Small intestine (tissue), 16 donors: ENCODE measurements at places on chromosomes 4 and X.
A peak's percentile ranks its signal among the peaks of the same experiment; 100 is the strongest.

GRCh38 chrX:19549838-19550237, 34.5 kb upstream of the MAP3K15 start:
- DNase-seq: no peak

DNA sequence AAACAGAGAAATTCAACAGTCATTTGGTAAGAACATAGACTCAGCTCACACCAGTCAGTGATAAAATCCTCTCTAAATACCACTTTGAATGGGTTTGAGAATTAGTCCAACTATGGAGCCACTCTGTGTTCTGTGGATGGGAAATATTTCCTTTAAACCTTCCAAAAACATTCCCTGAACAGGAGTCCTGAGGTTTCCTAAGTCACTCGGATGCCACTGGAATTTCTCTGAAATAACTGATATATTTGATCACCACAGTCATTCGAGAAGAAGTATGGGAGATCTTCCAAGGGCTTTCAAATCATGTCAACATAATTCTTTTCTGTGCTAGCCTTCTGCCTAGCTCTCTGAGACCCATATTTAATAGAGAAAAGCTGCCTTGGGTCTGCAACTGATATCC, 958.6 kb downstream of the STIM2 start:
- no peak for DNase-seq

DNA sequence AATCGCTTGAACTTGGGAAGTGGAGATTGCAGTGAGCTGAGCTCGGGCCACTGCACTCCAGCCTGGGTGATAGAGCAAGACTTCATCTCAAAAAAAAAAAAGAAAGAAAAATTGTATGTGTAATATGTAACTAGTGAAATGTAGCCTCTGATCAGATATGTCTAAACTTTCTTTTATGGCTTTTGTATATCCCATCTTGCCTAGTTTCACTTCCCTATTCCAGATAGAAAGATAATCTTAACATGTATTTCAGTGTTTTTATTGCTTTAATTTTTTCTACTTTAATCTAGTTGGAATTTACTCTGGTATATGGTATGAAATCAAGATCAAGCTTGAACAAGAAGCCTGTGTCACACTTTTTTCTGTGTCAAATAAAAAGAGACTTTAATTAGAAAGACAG, 1.9 kb upstream of the ZNF41 start:
- DNase-seq: no peak

DNA sequence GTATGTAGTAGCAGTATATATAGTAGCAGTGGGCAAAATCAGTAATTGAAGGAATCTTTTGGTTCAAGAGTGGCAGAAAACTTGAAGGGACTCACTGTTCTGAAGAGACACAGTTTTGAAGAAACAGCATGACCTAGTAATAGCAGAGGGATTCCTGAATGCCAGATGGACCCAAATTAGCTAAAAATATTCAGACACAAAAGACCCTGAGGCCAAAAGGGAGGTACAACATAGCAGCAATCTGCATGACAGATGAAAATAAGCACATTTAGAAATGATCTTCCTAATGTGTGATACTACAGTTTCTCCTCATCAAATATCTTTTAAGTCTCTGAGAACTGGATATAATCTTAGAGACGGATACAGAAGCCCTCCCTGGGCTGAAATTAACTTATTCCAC, 536.6 kb downstream of the PPARGC1A start:
- DNase-seq: no peak

- DNase-seq: no peak
Observed at GRCh38 chr4:12562021-12562420, 922.1 kb downstream of the RAB28 start.

GRCh38 chr4:151340751-151341385, 15.5 kb upstream of the SH3D19 start:
- peak; percentile 92 for DNase-seq

DNA sequence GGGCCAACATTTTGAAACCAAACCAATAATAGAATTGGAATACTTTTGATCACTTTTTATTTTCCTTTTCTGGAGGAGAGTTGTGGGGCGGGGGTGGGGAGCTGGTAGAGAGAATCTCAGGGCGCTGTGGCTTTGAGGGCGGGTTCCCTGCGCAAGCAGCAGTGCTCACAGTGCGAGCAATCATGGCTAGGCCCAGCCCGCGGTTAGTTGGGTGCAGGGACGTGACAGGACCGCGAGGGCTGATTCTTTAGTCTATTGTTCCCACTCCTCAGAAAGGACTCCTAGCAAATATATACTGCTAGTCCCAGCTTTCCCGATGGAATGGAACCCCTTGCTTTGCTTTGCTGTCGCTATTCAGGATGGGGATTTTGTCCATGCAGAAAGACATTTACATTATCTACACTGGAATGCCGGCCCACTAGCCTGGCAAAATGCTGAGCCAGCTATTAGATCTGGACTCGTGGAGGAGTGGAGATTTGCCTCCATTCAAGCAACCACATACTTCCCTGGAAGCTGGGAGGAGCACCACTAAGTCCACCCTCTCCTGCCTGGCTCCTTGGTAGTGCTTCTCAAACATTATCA, 23.9 kb upstream of the APLN start:
- peak; percentile 42 for DNase-seq

GRCh38 chr4:27894951-27895350, 1034.3 kb downstream of the STIM2 start:
- no peak for DNase-seq

DNA sequence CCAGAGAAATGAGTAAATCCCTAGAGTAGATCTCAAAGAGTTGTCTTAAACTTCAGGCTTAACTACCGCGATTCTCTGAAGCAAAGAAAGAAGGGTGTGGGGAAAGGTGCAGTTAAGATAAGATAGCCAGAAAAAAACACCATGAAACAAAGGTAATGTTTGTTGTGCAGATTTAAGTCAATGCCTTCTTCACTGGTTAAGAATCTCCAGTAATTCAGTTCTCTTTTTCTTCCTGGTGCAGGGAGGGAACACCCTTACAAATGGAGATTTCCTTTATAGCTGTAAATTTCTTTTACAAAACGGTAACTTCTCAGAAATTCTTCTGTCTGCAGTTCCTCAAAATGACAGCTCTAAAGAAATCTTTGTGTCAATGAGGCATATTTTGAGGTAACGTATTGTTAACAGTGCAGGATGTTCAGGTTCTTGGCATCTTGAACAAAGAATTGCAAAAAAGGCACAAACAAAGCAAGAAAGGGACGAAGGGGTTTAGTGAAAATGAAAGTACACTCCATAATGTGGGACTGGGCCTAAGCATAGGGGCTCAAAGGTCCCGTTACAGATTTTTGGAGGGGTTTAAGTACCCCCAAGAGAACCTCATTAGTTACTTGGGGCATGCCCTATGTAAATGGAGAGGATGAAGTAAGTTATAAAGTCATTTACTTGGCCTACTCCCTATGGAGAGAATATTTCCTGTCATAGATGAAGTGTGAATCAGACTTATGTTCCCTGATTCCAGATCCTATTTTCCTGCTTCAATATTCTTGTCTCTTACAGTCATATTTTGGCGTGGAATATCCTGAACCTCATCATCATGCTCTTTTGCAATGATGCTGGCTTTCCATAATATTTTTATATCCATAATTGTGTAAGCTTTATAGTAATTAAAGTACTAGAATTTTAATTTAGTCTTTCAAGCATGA, 492.0 kb downstream of the PCDH11X start:
- DNase-seq: peak; percentile 7

GRCh38 chr4:5460106-5460801, 248.1 kb downstream of the EVC2 start:
- DNase-seq: peak; percentile 22

GRCh38 chr4:95092766-95093165, 335.0 kb downstream of the BMPR1B start:
- DNase-seq: peak; percentile 40

DNA sequence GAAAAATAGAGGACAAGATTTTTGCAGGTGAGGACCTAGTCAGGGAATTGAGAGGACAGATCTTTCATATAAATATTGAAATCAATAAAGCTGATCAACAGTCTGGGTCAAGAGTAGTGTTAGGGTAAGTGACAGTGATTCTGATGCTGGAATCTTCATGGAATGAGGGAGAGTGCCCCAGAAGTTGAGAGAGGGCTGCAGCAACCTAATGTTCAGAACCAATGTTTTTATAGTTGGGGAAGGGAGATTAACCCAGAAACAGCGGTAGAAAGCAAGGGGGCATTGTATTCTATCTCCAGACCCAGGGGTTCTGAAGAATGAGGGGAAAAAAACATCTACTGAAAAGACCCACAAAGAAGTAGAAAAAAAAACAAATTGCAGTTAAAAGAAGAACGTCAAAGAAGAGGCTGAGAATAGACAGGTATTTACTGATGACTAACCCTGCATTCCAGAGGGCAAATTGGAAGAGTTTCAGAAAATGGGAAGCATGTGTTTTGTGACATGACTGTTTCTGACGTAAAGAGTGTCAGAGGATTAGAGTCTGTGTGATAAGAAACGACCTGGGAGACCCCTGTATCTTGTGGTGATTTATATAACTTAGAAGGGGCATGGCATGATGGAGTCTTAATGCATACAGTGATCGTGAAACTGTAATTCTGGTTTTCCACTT, 819.6 kb upstream of the EPHA5 start:
- DNase-seq: no peak

GRCh38 chr4:144579411-144580030, 66.4 kb upstream of the HHIP start:
- DNase-seq: no peak

- DNase-seq: no peak
Observed at GRCh38 chr4:71206763-71207162, 132.1 kb upstream of the SLC4A4 start.

GRCh38 chr4:22739968-22740367, 47.2 kb downstream of the GBA3 start:
- no peak for DNase-seq

DNA sequence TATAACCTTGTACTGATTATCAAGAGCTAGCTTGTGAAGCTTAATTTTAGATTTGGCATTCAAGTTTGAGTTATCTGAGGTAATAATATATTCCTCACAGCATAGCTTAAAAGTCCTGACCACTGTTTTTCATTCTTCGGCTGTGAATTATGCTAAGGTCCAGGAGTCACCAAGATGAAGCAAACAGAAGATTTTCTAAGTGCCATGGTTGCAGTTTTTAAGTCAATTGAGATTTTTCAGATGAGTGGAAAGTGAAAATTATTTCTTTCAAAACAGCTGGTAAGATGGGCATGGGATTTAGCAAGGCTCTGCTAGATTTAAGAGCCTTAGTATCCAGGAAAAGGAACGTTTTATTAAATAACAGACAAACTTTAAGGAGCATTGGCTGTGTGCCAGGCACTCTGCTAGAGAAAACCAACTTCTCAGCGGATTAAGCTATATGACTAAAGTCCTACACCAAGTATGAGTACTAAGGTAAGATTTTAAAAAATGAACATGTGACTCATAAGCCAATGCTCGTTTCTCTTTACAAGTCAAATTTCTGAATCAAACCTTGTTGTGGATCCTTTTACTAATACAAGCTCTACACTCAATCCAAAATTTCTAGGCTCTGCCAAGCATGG, 149.9 kb upstream of the IL15 start:
- DNase-seq: no peak

GRCh38 chrX:69051901-69052300, 113.4 kb downstream of the PJA1 start:
- DNase-seq: no peak

DNA sequence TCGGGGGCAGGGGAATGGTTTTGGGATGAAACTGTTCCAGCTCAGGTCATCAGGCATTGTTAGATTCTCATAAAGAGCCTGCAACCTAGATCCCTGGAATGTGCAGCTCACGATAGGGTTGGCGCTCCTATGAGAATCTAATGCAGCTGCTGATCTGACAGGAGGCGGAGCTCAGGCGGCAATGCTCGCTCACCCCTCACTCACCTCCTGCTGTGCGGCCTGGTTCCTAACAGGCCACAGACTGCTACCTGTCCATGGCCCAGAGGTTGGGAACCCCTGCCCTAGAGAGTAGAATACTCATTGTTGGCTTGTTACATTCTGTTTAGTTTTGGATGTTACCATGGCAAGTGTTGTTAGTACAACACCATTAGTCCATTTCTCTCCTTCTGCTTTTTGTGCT, 40.8 kb upstream of the STX18 start:
- DNase-seq: no peak

- peak; percentile 68 for DNase-seq
Observed at GRCh38 chr4:81722290-81722851, 250.7 kb upstream of the RASGEF1B start.

DNA sequence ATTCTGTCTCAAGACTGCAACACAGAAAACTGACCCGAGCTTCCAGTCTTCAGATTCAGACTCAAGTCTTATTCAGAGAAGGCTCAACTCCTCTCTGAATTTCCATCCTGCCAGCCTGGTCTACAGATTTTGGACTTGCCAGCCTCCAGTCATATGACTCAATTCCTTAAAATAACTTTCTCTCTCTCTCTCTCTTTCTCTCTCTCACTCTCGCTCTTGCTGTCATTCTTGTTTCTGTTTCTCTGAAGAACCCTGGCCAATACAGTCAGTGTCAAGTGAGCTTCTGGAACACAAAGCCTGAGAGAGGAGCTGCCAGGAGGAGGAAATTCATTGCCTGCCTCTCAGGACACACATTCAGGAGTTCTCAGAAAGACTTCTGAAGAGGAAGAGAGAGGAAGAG, 154.9 kb downstream of the PARM1 start:
- DNase-seq: no peak

DNA sequence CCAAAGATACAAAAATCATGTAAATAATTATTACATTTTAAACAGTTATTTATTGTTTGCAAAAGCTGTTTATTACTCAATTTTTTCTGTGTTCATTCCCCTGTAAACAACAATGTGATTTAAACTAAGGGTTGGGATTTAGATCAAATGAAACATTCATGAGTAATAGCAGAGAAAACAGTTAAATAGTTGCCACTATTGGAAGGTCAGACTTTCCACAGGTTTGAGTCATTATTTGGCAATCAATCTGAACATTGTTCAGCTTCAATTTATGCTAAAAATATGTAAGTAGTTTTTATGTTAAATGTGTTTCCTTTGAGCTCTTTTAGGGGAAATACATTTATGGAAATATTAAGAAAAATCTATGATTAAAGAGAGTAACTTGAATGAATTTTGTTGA, 144.9 kb downstream of the STIM2 start:
- DNase-seq: no peak

GRCh38 chrX:129161108-129161507, 362.2 kb downstream of the SMARCA1 start:
- no peak for DNase-seq
